G401 (cell line): ENCODE measurements at places on chromosomes 16 and 17.

DNA sequence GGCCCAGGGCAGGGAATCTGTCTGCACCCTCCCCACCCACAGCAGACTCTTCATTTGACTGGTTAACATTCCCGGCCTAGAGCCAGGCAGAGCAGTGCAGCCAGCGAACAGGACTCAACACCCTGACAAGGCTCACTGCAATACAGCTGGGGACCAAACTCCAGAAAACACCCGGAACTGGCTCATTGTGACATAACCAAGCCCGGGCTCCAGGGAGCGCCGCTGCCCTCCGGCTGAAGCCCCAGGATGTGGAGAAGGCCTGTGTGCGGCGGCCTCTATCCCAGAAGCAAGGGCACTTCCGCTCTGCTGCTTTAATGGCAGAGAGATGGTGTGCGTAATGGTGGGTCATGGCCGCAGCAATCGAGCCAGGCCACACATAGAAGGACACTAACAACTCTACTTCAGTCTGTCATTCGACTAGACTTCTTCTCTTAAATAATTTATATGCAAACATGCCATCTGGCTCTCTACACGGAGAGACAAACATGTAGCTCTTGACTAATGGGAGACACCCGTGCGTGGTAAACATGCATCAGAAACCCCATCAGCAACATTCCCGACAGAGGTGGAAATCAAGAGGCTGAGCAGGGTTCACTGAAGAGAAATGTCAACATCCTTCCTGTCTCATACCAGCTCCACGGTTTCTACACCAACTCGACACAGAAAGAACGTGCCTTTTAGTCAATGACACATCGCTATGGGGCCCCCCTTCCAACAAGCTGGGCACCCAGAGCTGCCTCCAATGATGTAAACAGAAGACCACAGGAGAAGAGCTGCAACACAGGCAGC is 18.0 kb downstream of the KLHDC4 start:
- DNase-seq: no peak

DNA sequence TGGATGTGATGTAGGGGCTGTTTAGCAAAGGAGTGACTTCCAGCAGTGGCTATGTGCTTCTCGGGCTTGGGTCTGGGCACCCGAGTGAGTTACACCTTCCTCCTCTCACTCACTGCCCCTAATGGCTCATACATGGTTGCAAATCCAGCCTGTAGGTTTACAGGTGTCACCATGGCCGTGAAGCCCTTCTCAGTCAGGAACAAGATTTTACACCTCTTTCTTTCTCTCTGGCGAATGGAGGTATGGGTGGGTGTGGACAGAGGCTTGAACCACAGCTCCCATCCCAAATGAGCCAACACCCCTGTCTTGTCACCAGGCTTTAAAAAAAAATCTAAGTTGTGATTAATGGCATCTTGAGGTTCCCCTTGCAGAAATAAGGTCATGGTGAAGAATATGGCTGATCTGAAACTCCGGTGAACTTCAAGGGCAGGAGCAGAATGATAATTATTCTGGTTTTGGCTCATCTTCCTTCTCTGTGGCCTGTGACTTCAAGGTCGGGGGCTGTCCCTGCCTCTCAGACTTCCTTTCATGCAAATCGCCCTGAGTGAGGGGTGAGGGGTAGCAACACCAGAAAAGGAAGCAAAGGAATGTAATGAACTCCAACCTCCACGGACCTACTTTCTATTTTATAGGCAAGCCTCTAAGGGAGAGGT is 331.2 kb downstream of the MAF start:
- no peak for DNase-seq

DNA sequence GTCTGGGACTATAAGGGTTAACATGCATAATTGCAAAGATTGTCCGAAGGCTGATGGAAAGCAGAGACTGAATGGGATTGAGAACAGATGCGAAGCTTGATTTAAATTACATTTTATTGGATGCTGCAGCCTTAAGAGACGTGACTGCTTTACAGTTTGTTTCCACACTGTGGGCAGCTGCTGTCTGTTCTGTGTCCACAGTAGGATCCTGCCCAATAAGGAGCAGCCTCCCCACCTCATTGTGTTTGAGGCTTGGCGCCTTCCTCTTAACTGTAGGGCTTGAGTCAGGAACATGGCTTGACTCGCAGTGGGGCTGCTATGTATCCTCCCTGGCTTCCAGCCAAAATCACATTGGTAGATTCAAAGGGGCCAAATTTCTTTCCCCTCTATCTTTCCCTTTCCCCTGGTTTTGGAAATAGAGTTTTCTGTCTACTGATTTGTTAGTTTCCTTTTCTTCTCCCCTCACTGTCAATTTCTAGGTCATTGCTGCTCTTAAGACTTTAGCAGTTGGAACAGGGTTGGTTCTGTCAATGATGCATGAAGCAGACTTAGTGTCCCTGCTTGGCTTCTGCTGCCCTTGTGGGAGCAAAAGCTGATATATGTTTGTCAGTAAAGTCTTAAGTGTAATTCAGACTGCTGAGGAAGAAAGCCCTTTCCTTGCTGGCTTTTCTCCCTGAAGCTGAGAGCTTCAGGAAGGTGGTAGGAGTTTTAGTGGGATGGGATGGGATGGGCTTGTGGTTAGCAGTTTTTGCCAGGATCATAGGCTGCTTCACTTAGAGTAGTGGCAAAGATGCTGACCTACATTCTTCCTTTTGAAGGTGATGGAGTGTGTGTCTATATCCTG is 5.0 kb upstream of the RARA start:
- DNase-seq: no peak

GRCh38 chr17:72125226-72125651 is 4.4 kb downstream of the SOX9 start:
- no peak for DNase-seq

GRCh38 chr16:27462200-27462845 is 60.3 kb downstream of the IL21R start:
- no peak for DNase-seq

DNA sequence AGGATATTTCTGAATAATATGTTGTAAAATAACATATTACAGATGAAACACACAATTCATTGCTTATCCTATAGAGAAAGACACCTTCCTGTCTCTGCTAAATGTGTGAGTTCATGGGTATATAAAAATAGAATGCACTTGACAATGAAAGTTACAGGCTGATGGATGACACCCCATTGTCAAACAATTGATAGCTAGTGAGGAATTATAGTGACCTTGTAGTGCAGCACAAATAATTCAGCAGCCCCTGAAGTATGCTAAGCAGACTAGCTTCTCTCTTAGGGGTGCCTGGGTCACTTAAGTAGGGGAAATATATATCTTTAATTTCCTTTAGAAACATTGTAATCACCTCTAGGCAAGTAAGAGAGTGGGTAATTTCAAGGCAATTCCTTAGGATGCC is 826.2 kb downstream of the CDH8 start:
- no peak for DNase-seq

GRCh38 chr17:7590743-7591142 is 849 bp upstream of the SOX15 start:
- no peak for DNase-seq

DNA sequence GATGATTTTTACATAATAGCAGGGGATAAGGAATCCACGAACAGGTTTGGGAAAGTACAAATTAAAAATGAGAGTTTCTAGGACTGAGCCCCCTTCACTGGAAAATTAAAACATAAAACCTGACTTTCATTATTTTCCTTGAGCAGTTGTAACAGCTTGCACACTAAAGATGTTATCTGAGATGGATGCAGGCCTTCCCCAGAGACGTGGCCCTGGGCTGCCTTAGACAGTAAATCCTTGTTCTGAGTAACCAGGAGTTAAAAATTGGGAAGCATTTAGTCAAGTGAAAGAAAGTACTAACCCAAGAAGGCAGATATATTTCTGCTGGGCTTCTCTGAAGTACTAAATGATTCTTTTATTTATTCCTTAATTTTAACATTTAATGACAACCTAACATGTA is 432.2 kb upstream of the KIF2B start:
- DNase-seq: no peak

GRCh38 chr16:11093572-11094074 is 149.3 kb downstream of the CLEC16A start:
- no peak for DNase-seq
